ENCODE measurements at places on chromosomes 4 and X.

DNA sequence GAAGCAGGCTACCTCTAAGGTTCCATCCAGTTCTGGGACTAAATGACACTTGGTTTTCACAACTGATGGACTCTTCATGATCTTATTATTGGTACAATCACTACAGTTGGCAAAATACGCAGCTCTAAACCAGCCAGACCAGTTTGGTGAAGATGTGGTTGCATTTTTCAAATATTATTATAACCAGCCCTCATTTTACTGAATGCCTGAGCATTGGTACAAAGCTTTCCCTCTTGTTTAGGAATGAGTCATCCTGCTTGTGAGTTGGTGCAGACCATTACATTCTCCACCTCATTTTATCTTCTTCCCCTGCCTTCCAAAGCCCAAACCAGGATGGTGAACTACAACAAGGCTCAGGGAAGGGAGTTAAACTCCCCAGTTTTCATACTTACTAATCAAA, 223.1 kb downstream of the KDR start:
- ATAC-seq, result no peak

DNA sequence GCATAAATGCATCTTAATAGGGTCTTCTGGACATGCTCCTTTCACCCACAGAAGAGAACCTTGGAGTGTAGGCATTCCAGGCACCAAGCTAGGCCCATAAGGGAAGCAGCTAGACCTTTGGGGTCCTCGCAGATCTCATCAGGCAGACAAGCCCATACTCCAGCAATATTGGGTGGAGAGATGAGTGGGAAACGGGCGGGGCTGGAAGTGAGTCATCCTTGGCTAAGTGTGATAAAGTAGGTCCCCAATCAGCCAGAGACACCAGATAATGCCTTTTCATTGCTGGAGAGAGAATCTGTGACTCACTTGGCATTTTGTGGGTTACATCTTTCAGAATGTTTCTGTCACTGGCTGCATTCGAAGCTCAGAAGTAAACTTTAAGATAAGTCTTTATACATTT, 133.3 kb upstream of the MBNL3 start:
- ATAC-seq, result no peak

DNA sequence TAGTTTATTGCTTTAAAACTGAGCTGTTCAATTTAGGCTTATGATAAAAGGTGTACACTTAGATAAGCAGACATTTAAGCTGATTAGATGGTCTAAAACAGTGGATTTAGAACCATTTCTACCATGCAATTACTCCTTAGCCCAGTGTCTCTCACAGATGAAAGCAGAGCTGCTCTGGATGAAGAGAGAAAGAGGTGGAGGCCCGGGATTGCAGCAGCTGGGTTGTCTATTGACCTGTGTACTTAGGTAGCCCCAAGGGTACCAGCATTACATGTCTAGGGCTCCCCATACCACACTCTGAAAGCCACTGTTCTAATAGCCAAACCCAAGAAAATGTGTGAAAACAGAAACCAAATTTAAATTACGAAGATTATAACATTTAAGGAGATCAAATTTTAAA, 86.0 kb upstream of the GIMD1 start:
- ATAC-seq, result no peak

DNA sequence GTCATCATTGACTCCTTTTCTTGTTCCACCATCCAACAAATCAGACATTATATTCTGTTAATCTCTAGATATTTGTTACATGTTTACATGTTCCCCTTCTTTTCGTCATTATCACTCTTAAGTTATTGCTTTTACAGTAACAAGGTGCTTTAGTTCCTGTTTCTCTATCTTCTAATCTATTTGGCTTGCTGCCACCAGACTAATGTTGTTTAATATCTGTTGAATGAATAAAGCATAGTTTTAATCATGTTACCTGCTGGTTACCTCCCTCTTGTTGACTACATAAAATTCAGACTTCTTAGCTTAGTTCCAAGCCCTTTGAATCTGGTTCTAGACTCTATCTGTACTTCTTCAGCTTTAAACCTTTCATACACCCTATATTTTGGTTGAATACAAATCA, 129.8 kb upstream of the TRIM2 start:
- no peak for ATAC-seq

DNA sequence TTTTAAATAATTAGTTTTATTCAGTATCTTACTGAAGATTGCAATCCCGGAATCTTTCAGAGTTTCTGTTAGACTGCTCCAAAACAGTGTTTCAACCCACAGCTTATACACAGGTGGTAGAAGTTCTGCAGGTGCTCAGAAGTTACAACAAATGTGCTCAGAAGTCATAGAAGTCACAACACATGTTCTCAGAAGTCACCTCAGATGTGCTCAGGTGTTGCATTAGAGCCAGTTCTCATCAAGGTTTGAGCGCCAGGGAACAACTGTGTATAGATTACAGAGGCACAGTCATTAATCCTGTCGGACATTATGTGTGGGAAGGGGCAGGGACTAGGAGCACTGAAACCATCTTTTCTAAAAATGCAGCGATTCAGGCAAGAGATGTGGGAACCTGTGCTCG, 124.5 kb downstream of the ARSF start:
- ATAC-seq, result no peak

- ATAC-seq, result no peak
Observed at GRCh38 chr4:25043548-25043947, 12.8 kb upstream of the LGI2 start.

- ATAC-seq, result no peak
Observed at GRCh38 chr4:180571516-180572055, 1671.6 kb upstream of the TENM3 start.

DNA sequence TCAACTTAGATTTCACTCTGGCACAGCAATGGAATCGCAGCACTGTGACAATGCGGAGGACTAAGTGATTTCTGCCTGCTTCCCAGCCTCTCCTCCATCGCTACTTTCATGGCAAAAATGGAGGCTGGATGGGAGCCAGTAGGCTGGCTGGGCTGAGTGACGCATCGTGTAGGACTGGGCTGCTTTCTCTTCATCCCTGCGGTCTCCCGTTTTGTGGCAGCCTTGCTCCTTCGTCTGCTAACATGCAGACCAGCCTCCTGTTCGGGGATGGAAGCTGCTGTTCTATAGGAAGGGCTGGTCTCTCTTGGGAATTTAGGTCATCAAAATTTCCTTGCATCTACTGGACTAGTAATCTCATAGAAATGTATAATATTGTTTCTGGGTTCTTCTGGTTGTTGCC, 15.8 kb upstream of the RGS12 start:
- ATAC-seq, result peak; percentile 39

- ATAC-seq, result no peak
Observed at GRCh38 chr4:31737419-31737818, 1017.2 kb downstream of the PCDH7 start.
